ENCODE measurements at places on chromosomes 11 and 22.

GRCh38 chr11:61392981-61393595 is 701 bp downstream of the TMEM216 start:
- no peak for DNase-seq

GRCh38 chr22:37880668-37881440 is 25.2 kb upstream of the MICALL1 start:
- no peak for DNase-seq

DNA sequence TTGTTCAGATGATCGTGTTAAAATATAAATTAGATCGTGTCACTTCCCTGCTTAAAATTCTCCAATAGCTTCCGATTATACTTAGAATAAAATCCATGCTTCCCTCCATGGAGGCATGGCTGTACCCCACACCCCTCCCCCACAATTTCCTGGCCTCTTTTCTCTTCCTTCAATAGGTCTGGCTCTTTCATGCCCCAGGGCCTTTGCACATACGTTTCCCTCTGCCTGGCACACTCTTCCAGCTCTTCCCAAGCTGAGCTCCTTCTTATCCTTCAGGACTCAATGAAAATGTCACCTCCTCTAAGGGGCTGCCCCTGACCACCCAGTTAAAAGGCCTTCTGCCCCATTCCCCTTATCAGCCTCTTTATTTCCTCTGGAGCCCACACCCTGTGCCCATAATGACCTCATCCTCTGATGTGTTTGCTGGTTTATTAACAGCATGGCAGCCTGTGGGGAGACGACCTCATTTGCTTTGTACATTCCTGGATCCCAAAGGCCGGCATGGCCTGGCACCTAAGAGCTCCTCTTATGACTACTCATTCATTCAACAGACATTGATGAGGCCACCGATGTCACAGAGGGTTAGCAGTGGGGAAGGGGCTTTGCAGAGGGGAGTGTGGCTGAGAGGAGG is 9.0 kb upstream of the FLRT1 start:
- DNase-seq: no peak

DNA sequence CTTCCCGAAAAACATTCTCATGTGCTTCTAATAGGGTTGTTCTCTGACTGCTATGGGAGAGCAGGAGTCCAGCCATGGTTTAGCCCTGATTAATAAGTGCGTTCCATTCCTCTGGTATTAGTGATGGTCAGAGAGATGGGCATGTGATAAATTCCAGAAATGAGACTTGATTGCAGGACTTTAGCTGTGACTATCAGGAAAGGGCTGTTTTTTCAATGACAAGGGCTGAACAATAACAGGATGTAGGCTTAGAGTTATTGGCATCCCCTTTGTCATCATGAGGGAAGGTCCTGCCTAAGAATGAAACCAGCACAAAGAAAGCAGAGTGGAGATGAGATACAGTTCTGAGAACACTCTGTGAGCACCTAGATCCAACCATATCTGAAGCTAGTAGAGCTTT is 494.6 kb downstream of the MIAT start:
- DNase-seq: no peak

DNA sequence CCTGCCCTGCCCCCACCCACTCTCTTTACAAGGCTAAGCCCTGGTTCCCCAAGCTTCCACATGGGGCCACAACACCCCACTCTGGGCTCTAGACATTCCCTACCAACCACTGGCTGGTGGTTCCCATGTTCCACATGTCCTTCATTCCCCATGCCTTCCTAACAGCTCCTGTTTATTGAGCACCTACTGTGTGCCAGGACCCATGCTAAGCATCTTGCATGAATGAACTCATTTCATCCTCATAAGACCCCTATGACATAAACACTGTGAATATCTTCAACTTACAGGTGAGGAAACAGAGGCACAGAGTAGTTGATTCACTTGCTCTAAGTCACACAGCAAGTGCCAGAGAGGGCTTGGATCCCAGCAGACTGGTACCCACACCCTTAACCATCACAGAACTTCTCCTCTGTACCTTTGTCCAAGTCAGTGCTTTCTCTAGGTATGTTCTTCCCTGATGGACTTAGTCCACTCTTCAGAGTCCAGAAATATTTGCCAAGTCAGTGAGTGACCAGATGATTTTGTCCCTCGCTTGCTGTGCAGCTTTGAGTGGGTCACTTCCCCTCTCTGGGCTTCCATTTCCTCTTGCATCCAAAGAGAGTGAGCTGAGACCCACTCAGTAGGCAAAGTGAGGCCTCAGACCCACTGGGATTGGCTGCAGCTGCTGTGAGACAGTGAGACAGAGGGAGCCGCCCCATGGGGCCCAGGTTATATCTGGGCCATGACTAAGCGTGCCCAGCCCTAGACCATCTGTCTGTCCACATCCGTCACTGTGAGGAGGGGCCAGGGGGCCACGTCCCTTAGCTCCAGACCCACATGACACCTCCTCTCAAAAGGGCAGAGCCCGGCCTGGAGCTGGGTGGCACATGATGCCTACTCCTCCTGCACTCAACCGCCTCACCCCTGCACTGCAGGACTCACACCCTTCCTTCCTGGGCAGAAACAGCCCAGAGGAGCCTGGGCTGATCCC is 132.4 kb downstream of the MN1 start:
- DNase-seq: no peak

DNA sequence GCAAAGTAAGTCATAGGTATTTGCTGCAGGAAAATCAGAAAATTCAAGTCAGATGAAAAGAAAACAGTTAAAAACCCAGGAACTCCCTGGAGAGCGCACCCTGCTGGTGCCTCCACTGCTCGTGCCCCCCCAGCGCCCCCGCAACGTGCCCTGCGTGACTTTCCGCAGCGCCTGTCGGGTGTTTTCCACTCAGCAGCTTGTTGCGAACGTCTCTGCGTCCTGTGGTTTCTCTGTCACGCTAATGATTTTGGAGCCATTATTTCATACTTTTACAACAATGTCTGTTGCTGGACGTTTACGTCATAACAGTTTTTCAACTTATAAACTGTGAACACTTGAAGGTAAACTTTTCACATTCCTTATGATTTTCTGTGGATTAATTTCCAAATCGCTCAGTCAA is 5.0 kb downstream of the CRELD2 start:
- no peak for DNase-seq

Data from NCI-H1694 (cell line).